ENCODE measurements at places on chromosomes 6 and 20.
A peak's percentile ranks its signal among the peaks of the same experiment; 100 is the strongest.

DNA sequence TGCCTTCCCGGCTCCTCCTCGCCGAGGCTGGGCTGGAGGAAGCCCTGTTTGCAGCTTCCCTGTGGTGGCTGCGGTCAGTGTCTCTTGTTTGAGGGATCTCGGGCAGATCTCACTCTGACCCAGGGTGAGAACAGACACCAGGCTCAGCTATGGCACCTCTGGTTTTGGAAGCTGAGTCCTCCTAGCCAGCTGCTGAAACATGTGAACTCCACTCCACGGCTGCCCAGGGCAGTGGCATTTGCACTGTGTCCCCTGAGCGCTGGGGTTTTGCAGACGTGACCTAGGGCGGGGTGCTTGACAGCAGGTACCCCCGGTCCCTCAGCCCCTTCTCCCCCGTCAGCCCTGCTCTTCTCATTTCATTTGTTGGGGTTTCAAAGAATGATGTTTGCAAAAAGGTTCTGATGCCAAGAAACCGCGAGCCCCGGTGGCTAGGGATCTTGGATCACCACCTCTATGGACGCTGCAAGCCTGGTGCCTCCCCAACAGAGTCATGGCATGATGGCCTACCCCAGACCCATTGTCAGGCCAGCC is 55.0 kb upstream of the DACT2 start:
- no peaks in the 10 kb centered on the region for H3K4me1 ChIP-seq
- H3K36me3 ChIP-seq, result no peaks in the 10 kb centered on the region
- no peaks in the 10 kb centered on the region for H3K27me3 ChIP-seq
- no peak overlapping the region for H3K27ac ChIP-seq

DNA sequence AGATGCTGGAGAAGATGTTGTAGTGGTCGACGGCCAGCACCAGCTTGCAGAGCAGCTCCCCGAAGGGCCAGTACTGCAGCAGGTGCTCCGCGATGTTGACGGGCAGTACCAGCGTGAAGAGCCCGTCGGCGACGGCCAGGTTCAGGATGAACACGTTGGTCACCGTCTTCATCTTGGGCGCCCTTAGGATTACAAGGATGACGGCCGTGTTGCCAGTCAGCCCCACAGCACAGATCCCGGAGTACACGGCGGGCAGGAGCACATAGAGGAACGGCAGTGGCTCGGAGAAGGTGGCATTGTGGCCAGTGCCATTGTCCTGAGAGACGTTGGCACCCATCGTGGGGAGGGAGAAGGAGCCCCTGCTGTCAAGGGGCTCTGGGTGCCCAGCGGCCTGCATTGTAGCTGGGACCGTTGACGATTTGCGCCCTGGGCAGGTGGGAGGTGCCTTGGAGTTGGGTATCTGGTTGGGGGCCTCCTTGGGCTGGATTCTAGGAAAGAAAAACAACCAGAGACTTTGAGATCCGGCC is 867 bp downstream of the NPBWR2 start:
- H3K4me1 ChIP-seq, result peaks cover 10% of the 10 kb centered on the region
- no peak overlapping the region for H3K4me3 ChIP-seq

DNA sequence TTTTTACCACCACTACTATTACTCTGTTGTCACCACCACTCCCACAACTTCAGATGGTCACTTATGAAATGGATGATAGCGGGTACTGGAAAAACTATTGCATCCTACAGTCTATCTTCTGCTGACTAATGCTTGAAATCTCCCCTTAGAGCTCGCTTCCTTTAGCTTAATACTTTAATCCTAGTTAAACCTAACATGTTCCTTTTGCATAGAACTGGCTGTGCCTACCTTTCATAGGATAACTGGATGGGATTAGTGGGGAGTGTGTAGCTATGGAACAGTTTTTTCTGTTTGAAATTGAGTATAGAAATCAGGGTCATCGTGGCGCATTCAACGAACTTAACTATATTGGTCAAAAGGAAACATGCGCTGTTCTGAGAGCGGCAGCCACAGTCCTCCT is 294.7 kb downstream of the FARS2 start:
- no peak for DNase-seq
- H3K4me1 ChIP-seq, result no peaks in the 10 kb centered on the region
- no peaks in the 10 kb centered on the region for H3K36me3 ChIP-seq
- no peak overlapping the region for H3K27ac ChIP-seq
- H3K4me3 ChIP-seq, result no peak overlapping the region
- H3K27me3 ChIP-seq, result no peaks in the 10 kb centered on the region

GRCh38 chr20:16966276-16966880 is 218.2 kb downstream of the OTOR start:
- no peaks in the 10 kb centered on the region for H3K27me3 ChIP-seq
- H3K4me1 ChIP-seq, result no peaks in the 10 kb centered on the region
- no peak overlapping the region for H3K27ac ChIP-seq
- H3K36me3 ChIP-seq, result no peaks in the 10 kb centered on the region
- no peak for DNase-seq

- no peaks in the 10 kb centered on the region for H3K36me3 ChIP-seq
- H3K4me1 ChIP-seq, result no peaks in the 10 kb centered on the region
- DNase-seq, result no peak
- no peak overlapping the region for H3K27ac ChIP-seq
- H3K27me3 ChIP-seq, result no peaks in the 10 kb centered on the region
- H3K4me3 ChIP-seq, result no peak overlapping the region
These were observed 10.8 kb downstream of the SLC52A3 start for GRCh38 chr20:757506-757905.

- DNase-seq, result no peak
- H3K36me3 ChIP-seq, result peaks cover 37% of the 10 kb centered on the region
- H3K27me3 ChIP-seq, result no peaks in the 10 kb centered on the region
- no peak overlapping the region for H3K4me3 ChIP-seq
- H3K27ac ChIP-seq, result no peak overlapping the region
- H3K4me1 ChIP-seq, result peaks cover 28% of the 10 kb centered on the region
These were observed 24.1 kb downstream of the RBCK1 start for GRCh38 chr20:432208-432607.

DNA sequence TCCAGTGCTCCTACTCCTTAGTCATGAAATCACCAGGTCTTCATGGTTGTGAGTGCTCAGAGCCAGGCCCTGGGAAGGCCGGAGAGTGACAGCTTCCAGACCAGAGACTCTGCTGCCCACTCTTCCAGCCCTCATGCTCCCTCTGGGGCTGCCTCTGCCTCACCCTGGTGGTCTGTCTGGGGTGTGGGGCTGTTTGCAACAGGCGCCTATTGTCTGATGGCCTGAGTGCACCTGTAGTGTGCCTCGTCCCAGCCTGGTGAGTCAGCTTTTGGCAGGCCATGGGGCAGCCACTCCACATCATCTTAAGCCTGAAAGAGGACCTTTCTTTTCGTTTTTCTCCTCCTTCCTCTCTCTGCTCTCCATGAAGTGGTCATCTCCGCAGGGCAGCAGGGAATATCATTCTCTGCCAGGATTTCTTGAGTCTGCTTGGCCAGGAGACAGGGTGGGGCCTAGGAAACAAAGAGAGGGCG is 173.8 kb downstream of the VEGFA start:
- H3K27ac ChIP-seq, result no peak overlapping the region
- no peaks in the 10 kb centered on the region for H3K36me3 ChIP-seq
- H3K27me3 ChIP-seq, result peaks cover 8% of the 10 kb centered on the region
- H3K4me3 ChIP-seq, result no peak overlapping the region

GRCh38 chr6:47310131-47310480 is 401 bp upstream of the TNFRSF21 start:
- no peak for DNase-seq
- peaks cover 17% of the 10 kb centered on the region for H3K27me3 ChIP-seq
- H3K4me3 ChIP-seq, result no peak overlapping the region
- no peaks in the 10 kb centered on the region for H3K36me3 ChIP-seq
- H3K27ac ChIP-seq, result no peak overlapping the region

DNA sequence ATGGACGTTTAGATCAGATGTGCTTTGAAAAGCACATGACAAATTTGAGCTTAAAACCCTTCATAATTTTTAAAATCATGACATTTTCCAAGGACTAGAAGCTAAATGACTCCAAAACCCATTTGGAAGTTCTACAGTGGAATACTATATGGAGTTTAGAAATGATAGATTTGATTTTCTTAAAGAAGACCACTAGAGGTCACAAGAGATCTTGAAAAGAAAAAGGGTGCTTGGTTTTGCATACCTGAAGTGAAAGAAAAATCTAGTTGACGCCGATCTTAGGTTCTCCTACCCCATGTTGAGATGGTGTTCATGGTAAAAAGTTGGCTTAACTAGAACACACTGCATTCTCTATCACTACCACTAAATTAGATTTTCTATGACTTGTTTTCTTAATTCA is 31.5 kb downstream of the CFAP61 start:
- peaks cover 9% of the 10 kb centered on the region for H3K27me3 ChIP-seq
- DNase-seq, result peak; percentile 22
- peak overlapping the region; percentile 43 for H3K4me3 ChIP-seq
- no peaks in the 10 kb centered on the region for H3K36me3 ChIP-seq

- no peak overlapping the region for H3K27ac ChIP-seq
- no peak overlapping the region for H3K4me3 ChIP-seq
- DNase-seq, result no peak
- H3K4me1 ChIP-seq, result no peaks in the 10 kb centered on the region
- no peaks in the 10 kb centered on the region for H3K36me3 ChIP-seq
These were observed 41.8 kb upstream of the MTRF1L start for GRCh38 chr6:153044295-153044694.

DNA sequence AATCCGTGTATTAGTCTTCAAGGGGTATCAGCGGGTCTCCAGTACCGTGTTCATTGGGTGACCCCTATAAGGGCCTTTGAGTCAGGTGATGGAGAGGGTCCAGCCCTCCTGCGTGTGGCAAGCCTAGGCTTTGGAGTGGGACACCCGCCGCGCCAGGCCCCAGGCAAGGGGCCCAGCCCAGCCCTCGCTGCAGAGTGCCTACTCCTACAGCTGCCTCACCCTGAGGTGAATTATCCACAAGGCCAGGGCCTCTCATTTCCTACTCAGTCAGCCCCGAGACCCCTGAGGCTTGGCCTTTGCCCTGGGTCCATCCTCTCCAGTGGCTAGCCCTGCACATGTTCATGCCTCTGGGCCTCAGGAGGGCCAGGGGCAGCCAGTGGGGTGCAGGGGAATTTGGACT is 45.1 kb downstream of the TMEM242 start:
- no peaks in the 10 kb centered on the region for H3K36me3 ChIP-seq
- H3K4me3 ChIP-seq, result no peak overlapping the region
- no peaks in the 10 kb centered on the region for H3K27me3 ChIP-seq
- H3K4me1 ChIP-seq, result peaks cover 12% of the 10 kb centered on the region
- no peak overlapping the region for H3K27ac ChIP-seq

All from CD4-positive, CD25-positive, alpha-beta regulatory T cell (primary cell).